Stimulated activated naive B cell treated with anti-CD40 and anti-IgM and Interleukin-4, amounts not matched to agents 10 μg/mL and 1 μg/mL and 100 μg/mL, for 72 hours (primary cell): ENCODE measurements at places on chromosomes 7 and 10.

GRCh38 chr7:102874166-102874829, 38.5 kb upstream of the LRRC17 start:
- H3K27me3 ChIP-seq: no peaks in the 10 kb centered on the region
- H3K4me1 ChIP-seq: no peaks in the 10 kb centered on the region
- DNase-seq: no peak
- no peak overlapping the region for H3K4me3 ChIP-seq
- peaks cover 7% of the 10 kb centered on the region for H3K36me3 ChIP-seq

DNA sequence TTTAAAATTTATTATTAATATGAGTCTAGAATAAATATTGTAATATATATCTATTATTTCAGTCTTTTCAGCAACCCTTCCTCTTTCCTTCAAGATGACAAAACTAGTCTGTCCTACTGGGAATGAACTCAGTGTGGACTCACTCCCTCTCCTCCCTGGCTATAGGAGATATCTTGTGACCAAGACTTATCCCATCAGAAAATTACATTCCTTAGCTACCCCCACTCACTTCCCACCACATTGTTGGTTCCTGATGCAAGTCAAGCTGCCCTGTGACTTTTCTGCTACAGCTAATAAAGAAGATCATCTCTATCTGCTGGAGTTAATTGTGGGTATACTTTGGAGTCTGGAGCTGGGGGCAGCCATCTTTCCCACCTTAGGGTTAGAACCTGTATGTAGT, 28.0 kb upstream of the MCU start:
- no peaks in the 10 kb centered on the region for H3K4me1 ChIP-seq
- DNase-seq: no peak
- no peak overlapping the region for H3K4me3 ChIP-seq

DNA sequence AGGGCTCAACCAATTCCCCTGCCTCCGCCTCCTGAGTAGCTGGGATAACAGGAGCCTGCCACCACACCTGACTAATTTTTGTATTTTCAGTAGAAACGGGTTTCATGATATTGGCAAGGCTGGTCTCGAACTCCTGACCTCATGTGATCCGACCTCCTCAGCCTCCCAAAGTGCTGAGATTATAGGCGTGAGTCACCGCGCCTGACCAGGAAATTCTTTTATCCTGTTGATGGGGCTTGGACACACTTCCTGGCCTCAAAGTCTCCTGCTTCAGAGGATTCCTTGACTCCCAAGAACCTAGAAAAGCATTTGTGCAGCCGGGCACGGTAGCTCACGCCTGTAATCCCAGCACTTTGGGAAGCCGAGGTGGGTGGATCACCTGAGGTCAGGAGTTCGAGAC, 16.2 kb downstream of the ZNF425 start:
- peaks cover 8% of the 10 kb centered on the region for H3K36me3 ChIP-seq
- DNase-seq: no peak
- H3K4me3 ChIP-seq: no peak overlapping the region
- H3K27ac ChIP-seq: no peak overlapping the region
- no peaks in the 10 kb centered on the region for H3K27me3 ChIP-seq
- H3K4me1 ChIP-seq: no peaks in the 10 kb centered on the region

GRCh38 chr10:29355411-29355991, 66.6 kb downstream of the LYZL1 start:
- no peaks in the 10 kb centered on the region for H3K36me3 ChIP-seq
- no peak for DNase-seq
- no peaks in the 10 kb centered on the region for H3K27me3 ChIP-seq
- H3K4me3 ChIP-seq: no peak overlapping the region
- H3K4me1 ChIP-seq: no peaks in the 10 kb centered on the region
- H3K27ac ChIP-seq: no peak overlapping the region

- H3K36me3 ChIP-seq: no peaks in the 10 kb centered on the region
- peaks cover 6% of the 10 kb centered on the region for H3K4me1 ChIP-seq
- no peak overlapping the region for H3K4me3 ChIP-seq
- DNase-seq: no peak
- H3K27me3 ChIP-seq: no peaks in the 10 kb centered on the region
Measured at GRCh38 chr7:37769291-37769690, 79.1 kb upstream of the NME8 start.

GRCh38 chr10:36725581-36726520, 399.5 kb upstream of the ANKRD30A start:
- H3K27ac ChIP-seq: no peak overlapping the region
- no peaks in the 10 kb centered on the region for H3K4me1 ChIP-seq
- no peaks in the 10 kb centered on the region for H3K27me3 ChIP-seq
- no peak for DNase-seq
- H3K4me3 ChIP-seq: no peak overlapping the region
- no peaks in the 10 kb centered on the region for H3K36me3 ChIP-seq

DNA sequence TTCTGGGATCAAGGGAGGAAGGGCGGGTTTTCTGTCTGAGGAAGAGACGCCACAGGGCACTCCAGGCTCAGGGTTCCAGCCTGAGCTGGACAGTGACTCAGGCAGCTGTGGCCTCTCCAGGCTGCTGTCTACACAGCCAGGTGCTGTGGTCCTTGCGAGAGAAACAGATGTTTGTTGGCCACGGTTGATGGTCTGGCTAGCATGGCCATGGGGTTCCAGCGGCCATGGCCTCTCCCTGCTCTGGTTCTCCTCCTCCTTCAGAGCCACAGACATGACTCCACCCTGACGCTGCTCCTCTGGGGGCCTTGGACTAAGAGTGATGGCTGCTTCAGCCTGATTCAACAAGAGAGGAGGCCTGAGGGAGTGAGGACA, 75.9 kb downstream of the AFAP1L2 start:
- DNase-seq: no peak
- H3K27me3 ChIP-seq: no peaks in the 10 kb centered on the region
- no peak overlapping the region for H3K4me3 ChIP-seq

- H3K27ac ChIP-seq: peak overlapping the region; percentile 80
- H3K4me3 ChIP-seq: peak overlapping the region; percentile 66
- peaks cover 3% of the 10 kb centered on the region for H3K36me3 ChIP-seq
- DNase-seq: no peak
- peaks cover 58% of the 10 kb centered on the region for H3K4me1 ChIP-seq
Measured at GRCh38 chr10:11609052-11609451, 2.4 kb downstream of the USP6NL start.

- H3K27me3 ChIP-seq: peaks cover 73% of the 10 kb centered on the region
- H3K36me3 ChIP-seq: peaks cover 2% of the 10 kb centered on the region
- H3K4me1 ChIP-seq: peaks cover 8% of the 10 kb centered on the region
- H3K27ac ChIP-seq: no peak overlapping the region
- no peak overlapping the region for H3K4me3 ChIP-seq
- DNase-seq: no peak
Measured at GRCh38 chr7:25849500-25850184, 302.4 kb upstream of the NFE2L3 start.

GRCh38 chr7:115475206-115475605, 553.3 kb downstream of the MDFIC start:
- H3K27ac ChIP-seq: no peak overlapping the region
- peaks cover 22% of the 10 kb centered on the region for H3K27me3 ChIP-seq
- no peak for DNase-seq
- no peak overlapping the region for H3K4me3 ChIP-seq
- peaks cover 10% of the 10 kb centered on the region for H3K4me1 ChIP-seq

GRCh38 chr10:58968389-58968755, 208.1 kb upstream of the PHYHIPL start:
- H3K4me1 ChIP-seq: no peaks in the 10 kb centered on the region
- DNase-seq: no peak
- H3K36me3 ChIP-seq: no peaks in the 10 kb centered on the region
- H3K4me3 ChIP-seq: no peak overlapping the region

- H3K36me3 ChIP-seq: no peaks in the 10 kb centered on the region
- H3K27me3 ChIP-seq: peaks cover 27% of the 10 kb centered on the region
- no peak overlapping the region for H3K4me3 ChIP-seq
- DNase-seq: no peak
- peaks cover 15% of the 10 kb centered on the region for H3K4me1 ChIP-seq
- H3K27ac ChIP-seq: no peak overlapping the region
Measured at GRCh38 chr7:107998150-107998549, 4.8 kb downstream of the LAMB1 start.

GRCh38 chr10:96269438-96270300, 1.7 kb downstream of the BLNK start:
- peak overlapping the region; percentile 93 for H3K4me3 ChIP-seq
- H3K27ac ChIP-seq: peak overlapping the region; percentile 89
- DNase-seq: no peak
- peaks cover 39% of the 10 kb centered on the region for H3K36me3 ChIP-seq
- H3K27me3 ChIP-seq: no peaks in the 10 kb centered on the region
- H3K4me1 ChIP-seq: peaks cover 48% of the 10 kb centered on the region

- peaks cover 3% of the 10 kb centered on the region for H3K36me3 ChIP-seq
- H3K4me3 ChIP-seq: no peak overlapping the region
- DNase-seq: no peak
- peaks cover 21% of the 10 kb centered on the region for H3K27me3 ChIP-seq
Measured at GRCh38 chr7:33716581-33717477, 188.5 kb upstream of the BMPER start.

DNA sequence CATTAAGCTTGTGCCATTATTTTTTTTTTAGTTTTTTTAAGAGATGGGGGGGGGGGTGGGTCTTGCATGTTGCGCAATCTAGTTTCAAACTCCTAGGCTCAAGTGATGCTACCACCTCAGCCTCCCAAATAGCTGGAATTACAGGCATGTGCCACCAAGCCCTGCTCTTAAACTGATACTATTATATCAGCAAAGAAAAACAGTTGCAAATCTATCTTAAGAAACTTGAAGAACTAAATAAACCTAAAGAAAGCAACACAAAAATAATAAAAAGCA, 47.5 kb downstream of the BRAF start:
- H3K4me3 ChIP-seq: no peak overlapping the region
- DNase-seq: no peak

GRCh38 chr10:44865289-44865671, 45.9 kb upstream of the TMEM72 start:
- H3K4me1 ChIP-seq: peaks cover 12% of the 10 kb centered on the region
- H3K27ac ChIP-seq: no peak overlapping the region
- no peak for DNase-seq
- peak overlapping the region; percentile 92 for H3K4me3 ChIP-seq
- H3K27me3 ChIP-seq: peaks cover 68% of the 10 kb centered on the region

- no peaks in the 10 kb centered on the region for H3K27me3 ChIP-seq
- peaks cover 40% of the 10 kb centered on the region for H3K36me3 ChIP-seq
- H3K4me3 ChIP-seq: no peak overlapping the region
- peaks cover 9% of the 10 kb centered on the region for H3K4me1 ChIP-seq
- no peak for DNase-seq
Measured at GRCh38 chr10:132653721-132654120, 116.1 kb downstream of the INPP5A start.

DNA sequence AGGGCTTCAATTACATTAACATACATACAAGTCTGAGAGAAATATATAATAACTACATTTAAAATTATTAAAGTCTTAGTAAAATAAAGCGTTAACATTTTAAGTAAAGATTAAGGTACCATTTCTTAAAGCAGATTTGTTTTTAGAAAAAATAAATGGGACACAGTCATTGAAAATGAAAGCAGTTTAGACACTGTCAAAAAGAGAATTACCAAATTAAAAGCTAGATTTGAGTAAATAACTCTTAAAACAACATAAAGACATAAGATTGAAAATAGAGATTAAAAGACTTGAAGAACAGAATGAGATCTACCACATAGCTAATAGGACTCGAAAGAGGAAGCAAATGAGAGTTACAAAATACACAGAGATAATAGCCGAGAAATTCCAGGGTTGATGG, 562.2 kb upstream of the FOXK1 start:
- DNase-seq: no peak
- no peaks in the 10 kb centered on the region for H3K4me1 ChIP-seq
- peaks cover 15% of the 10 kb centered on the region for H3K36me3 ChIP-seq
- no peak overlapping the region for H3K27ac ChIP-seq
- peaks cover 4% of the 10 kb centered on the region for H3K27me3 ChIP-seq

DNA sequence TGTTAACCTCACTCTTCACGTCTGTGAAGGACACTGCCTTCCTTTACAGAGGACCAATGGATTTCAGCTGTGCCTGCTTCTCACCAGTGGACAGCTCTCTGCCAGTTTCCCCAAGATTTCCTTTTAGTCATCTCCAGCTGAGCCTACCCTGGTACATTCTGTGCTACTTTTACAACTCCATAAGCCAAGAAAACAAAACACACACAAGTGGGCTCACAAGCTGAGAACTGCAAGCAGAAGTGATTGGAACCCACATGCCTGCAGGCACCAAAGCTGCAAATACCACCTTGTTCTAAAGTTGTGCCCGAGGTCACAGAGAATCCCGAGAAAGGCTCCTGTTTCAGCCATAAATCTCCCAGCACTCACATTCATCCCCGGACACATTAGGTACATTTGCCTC, 636.8 kb downstream of the PHTF2 start:
- H3K36me3 ChIP-seq: no peaks in the 10 kb centered on the region
- no peaks in the 10 kb centered on the region for H3K4me1 ChIP-seq
- H3K27ac ChIP-seq: no peak overlapping the region

- H3K4me1 ChIP-seq: peaks cover 13% of the 10 kb centered on the region
- no peak overlapping the region for H3K4me3 ChIP-seq
- no peak for DNase-seq
- H3K27me3 ChIP-seq: peaks cover 13% of the 10 kb centered on the region
Measured at GRCh38 chr10:110546499-110547110, 20.9 kb upstream of the SMC3 start.

GRCh38 chr10:16689227-16689626, 128.0 kb downstream of the RSU1 start:
- H3K4me3 ChIP-seq: no peak overlapping the region
- H3K27ac ChIP-seq: no peak overlapping the region
- H3K36me3 ChIP-seq: peaks cover 25% of the 10 kb centered on the region
- no peaks in the 10 kb centered on the region for H3K27me3 ChIP-seq
- no peak for DNase-seq
- H3K4me1 ChIP-seq: no peaks in the 10 kb centered on the region

DNA sequence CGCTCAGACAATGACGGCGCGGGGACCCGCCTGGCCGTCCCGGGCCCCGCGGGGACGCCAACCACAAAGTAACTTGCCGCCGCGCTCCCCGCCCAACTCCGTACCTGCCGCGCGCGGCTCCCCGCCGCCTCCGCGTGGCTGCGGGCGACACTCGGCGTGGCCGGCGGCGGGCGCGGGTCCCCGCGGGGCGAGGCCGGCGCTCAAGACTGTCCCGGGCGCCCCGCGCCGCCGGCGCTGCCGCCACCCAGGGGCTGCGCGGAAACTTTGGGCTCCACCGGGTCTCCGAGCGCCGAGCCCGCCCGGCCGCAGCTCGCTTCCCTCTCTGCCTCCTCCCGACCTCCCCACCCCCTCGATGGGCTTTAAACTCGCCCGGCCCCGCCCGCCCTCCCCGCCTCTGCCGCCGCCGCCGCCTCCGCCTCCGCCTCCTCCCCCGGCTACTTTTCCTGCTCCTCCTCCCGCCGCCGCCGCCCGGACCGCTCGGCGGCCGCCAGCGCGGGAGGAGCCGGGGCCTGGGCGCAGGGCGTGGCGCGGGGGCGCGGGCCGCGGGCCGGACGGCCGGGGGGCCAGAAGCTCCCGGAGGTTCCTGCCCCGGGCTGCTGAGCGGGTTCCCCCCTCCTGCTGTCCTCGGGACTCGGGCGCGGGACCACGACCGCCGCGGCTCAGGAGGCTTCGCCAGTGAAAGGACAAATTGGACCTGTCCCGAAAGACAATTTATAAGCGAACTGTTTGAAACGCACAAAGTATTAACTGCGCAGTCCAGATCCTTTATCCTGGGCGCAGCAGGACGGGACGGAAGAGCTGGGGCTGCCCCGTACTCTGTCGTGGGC, 10.6 kb upstream of the GRB10 start:
- no peak overlapping the region for H3K4me3 ChIP-seq
- H3K4me1 ChIP-seq: peaks cover 7% of the 10 kb centered on the region
- H3K27ac ChIP-seq: no peak overlapping the region
- H3K36me3 ChIP-seq: no peaks in the 10 kb centered on the region
- no peak for DNase-seq
